Activated T-cell treated with anti-CD3 and anti-CD28 coated beads for 24 hours (primary cell): ENCODE measurements at places on chromosomes 2 and 18.

GRCh38 chr18:3663870-3664512, 214.0 kb downstream of the TGIF1 start:
- DNase-seq: no peak

- no peak for DNase-seq
Measured at GRCh38 chr18:14944838-14945237, 196.9 kb downstream of the ANKRD30B start.

DNA sequence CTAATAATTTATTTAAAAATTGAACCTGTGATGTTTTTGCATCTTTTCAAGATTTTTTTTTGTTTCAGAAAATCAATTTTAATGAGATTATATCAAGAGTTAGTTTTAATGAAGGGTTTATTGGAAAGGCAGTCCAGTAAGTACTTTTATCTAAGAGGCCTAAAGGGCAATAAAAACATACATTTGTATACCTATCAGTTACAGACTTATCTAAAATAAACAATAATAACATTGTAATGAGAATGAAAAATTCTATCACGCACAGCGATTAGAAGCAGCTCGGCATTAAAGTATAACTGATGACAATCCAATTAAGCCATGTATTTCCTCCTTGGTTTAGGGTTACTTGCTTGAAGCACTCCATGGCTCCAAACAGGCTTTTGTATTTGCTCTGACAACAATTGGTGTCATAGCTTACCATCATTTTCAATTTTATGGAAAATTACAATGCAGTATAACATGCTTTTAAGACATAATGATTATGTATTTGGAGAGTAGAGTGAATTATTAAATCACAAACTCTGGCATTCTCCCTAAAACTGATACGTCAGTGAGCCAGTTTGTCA, 629.4 kb downstream of the TSN start:
- DNase-seq: no peak

GRCh38 chr2:107259408-107260195, 373.6 kb upstream of the ST6GAL2 start:
- DNase-seq: no peak

DNA sequence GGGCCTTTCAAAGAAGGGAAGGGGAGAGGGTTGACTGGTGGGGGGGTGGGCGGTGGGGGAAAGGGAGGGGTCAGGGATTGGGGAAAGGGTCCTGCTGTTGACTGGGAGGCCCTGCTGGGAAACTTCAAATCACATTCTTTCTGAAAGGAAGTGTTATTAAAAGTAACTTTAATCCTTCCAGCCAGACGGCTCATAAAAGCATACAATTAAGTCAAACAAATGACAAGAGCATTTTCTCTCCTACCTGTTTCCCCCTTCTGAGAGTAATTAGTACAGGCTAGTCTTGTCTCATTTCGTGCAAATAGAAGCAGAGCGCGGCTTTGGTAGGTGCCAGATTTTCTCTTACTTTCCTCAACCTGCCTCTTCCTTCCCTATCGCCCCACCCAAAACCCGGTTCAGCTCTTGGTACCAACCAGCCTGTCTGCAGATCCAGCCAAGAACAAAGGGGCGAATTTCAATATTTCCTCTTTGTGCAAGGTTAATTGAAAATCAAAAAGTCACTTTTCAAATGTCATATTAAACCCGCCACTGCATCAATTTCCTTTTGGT, 2112.6 kb upstream of the PIK3C3 start:
- no peak for DNase-seq

DNA sequence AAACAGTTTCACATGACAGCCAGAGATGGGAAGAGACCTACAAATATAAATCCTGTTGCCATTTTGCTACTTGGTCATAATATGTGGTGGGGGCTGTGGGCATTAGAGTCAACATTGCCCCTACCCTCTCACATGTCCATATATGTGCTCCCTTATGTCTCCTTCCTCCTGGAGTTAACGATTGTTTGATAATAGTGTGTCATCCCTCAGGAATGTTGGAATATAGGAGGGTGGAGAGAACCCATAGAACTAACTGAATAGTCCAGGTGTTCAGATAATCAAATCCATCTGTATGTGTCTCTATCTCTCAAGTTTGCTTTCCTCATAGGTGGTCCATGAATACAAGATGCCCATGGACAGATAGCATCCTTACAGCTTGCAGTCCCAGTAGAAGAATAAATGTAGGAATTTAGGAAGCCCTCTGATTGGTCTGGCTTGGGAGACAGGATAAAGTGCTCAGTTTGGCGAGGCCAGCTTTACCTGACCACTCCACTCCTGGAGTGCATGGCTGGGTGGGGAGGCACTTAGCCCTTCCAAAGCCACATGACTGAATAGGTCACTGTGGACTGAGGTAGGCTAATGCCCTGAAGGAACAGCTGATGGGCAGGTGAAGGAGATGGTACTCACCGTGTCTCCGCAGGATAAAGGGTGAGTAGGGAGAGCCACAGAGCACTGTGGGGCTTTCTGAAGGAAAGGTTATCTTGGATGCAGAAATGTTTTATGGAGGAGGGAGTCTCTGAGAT, 166.9 kb downstream of the CDCA7 start:
- DNase-seq: no peak

DNA sequence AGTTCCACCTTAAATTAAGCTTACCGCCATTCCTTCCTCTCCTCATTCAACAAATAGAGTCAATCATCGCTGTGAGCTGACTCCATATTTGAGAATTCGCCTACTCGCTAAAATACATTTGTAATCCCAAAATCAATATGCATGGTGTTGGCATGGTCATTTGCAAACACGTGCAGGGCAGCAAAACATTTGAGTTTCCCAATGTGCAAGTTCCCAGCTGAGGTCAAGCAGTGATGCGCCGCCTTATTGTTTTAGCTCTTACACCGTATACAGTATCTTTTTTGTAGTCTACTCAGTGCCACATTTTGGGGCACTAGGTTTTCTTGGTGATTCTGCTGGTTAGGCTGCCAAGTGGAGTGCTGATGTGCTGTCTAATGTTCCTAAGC, 73.3 kb upstream of the MGAT4A start:
- DNase-seq: no peak

GRCh38 chr2:202035089-202035940, 1.7 kb downstream of the FZD7 start:
- no peak for DNase-seq

DNA sequence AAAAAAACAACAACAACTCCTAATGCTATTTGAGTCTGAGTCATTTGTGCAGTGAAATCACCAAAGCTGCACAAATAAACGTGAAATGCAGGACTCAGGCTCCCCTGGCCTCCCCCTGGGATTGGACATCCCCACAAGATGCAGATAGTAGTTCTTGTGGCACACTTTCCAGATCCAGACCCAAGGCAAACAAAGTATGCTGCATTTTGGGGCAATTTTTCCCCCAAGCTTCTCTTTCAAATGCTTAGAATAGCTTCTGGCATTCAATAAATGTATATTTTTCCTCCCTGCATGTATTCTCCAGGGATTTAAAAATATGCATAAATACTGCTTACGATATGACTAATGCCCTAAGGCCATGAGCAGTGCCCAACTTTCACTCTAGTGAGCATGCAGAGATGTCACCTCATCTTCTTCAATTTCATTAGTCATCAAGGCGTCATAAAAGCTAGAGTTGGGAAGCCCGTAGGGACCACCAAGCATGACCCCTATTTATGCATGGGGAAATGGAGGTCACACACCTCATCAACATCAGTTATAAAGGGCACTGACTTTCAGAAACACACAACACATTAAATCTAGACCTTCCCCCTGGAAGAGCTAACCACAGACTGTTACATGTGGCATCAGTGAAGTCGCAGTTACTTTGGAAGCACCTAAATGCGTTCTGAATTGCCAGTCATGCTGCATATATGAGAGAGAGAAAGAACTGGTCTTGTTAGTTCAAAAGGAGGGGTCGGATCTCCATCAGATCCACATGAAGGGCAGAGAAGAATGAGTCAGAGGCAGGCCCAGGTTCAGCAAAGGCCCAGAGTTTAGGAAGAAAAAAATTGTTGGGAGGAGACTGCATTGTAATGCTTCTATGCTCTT, 374.1 kb downstream of the LPIN1 start:
- no peak for DNase-seq

DNA sequence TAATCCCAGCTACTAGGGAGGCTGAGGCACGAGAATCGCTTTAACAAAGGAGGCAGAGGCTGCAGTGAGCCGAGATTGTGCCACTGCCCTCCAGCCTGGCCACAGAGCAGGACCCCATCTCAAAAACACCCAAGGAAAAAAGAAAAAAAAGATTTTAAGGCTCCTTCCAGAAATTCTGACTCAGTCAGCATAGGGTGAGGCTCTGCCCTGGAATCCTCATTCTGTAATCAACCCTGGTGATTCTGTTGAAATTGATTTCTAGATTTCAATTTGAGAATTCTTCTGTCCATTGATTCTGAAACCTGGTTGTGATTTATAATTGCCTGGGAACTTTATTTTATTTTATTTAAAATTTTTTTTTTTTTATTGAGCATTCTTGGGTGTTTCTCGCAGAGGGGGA, 27.1 kb upstream of the VPS4B start:
- DNase-seq: no peak

DNA sequence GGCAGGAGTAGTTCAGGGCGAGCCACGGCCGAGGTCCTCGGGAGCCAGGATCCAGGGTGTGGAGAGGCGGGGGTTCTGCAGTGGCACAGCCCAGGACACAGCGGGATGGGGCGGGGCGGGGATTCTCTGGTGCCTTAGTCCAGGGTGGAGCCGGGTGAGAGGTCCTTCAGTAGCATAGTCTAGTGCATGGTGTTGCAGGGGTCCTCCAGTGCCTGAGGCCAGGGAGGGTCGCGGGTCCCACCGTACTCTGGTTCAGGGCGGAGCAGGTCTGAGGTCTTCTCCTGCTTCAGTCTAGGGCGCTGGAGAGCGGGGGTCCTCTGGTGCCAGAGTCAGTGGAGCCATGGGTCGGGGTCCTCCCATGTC, 131.1 kb downstream of the CCDC74A start:
- no peak for DNase-seq

- DNase-seq: no peak
Measured at GRCh38 chr2:107263628-107264027, 377.7 kb upstream of the ST6GAL2 start.

- no peak for DNase-seq
Measured at GRCh38 chr18:36158266-36158867, 28.7 kb downstream of the ELP2 start.

DNA sequence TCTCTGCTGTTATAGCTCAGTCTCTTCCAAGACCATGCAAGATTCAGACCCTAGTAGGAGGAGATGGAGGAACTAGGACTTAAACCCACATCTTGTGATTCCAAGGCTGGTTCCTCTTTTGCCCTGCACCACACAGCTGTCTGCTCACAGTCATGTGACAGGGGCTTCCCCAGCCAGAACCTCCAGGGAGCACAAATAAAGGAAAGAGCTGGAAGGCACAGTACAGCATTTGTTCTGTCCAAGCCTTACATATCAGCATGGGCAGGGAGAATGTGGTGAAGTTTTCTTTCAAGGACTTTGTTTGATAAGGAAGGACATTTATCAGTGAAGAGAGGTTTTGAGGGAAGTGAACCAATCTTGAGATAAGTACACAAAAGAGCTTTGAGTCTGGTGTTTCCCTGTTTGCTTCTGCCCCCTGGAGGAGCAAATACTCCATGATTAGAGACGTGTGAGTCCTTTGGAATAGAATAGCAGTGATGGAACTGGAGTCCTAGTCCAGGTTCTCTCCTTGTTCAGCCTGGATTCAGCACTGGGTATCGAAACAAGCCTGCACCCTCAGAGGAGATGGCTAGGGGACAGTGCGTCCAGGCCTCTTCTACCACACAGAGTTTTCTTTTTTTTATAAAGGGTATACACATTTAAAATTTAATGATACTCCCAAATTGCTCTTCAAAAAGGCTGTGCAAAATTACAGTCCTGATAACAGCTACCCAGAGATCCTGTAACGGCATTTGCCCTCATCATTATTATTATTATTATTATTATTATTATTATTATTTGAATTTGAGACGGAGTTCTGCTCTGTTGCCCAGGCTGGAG, 24.6 kb upstream of the CASP10 start:
- peak; percentile 14 for DNase-seq

GRCh38 chr2:3493615-3494007, 25.7 kb downstream of the ADI1 start:
- no peak for DNase-seq

- no peak for DNase-seq
Measured at GRCh38 chr2:7022492-7023385, 105.5 kb downstream of the RNF144A start.

- no peak for DNase-seq
Measured at GRCh38 chr2:69030800-69031428, 17.9 kb downstream of the ANTXR1 start.

DNA sequence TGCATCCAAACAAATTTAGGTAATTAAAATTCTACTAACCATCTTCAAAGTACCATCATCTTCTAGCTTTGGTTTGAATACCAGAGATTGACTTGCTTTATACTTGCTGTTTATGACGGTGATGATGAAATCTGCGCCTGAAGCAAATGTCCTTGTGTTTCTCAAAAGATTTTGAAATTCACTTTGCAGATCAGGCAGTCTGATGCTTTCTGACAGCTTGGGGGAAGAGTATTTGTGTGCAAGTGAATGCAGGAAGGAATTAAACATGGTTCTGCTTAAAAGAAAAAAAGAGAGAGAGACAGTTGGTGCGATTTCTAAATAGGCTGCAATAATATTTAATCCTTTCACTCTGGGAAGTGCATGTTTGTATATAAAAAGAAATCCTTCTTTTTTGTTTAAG, 29.6 kb downstream of the CSRNP3 start:
- DNase-seq: no peak

DNA sequence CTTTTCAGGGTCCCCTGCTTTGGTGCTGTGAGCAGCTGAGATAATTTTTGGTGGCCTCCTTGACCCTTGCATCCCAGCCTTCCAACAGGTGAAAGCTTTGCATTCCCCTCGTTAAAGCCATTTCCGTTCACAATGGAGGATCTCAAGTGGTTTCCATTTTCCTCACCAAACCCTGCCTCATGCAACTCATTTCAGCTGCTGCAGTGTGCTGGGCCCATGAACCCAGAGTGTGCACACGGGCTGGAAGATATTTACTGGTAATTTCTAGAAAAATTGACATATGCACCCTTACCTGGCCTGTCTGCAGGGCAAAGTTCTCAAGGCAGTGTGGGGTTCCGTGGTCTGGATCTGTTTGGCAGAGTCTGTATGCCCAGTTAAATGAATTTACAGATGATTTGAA, 246.8 kb upstream of the HS6ST1 start:
- no peak for DNase-seq

- no peak for DNase-seq
Measured at GRCh38 chr2:75087736-75088135, 111.6 kb downstream of the TACR1 start.

- no peak for DNase-seq
Measured at GRCh38 chr18:51513517-51513916, 316.0 kb upstream of the MEX3C start.

- no peak for DNase-seq
Measured at GRCh38 chr2:33378556-33379210, 97.8 kb upstream of the RASGRP3 start.

- DNase-seq: no peak
Measured at GRCh38 chr2:128261245-128262128, 57.2 kb downstream of the HS6ST1 start.

GRCh38 chr2:173941567-173941966, 23.6 kb downstream of the SP3 start:
- DNase-seq: no peak

GRCh38 chr2:10819714-10820314, 7.2 kb upstream of the PDIA6 start:
- no peak for DNase-seq

- DNase-seq: no peak
Measured at GRCh38 chr2:177211169-177211568, 1.4 kb upstream of the HNRNPA3 start.
